Small intestine (tissue), 16 donors: ENCODE measurements at places on chromosomes 3 and 15. TPM values are rescaled to one million over a fixed set of nuclear protein-coding genes. Genes with fewer than 3 reads are reported as not detected.

DNA sequence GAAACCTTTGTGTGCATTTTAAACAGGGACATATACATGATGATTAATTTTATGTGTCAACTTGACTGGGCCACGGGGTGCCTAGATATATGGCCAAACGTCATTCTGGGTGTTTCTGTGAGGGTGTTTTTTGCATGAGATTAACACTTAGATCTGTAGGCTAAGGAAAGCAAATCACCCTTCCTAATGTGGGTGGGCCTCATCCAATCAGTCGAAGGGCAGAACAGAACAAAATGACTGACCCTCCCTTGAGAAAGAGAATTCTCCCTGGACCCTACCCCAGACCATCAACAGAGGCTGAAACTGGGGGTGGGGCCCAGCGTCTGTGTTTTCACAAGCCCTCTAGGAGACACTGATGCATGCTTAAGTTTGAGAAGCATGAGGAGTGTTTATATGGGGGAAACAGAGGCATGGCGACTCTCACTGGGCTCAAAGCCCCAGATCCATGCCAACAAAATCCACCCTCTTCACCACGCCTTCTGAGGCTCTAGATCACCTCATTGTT lies 56.2 kb downstream of the ITGA11 start:
- no peak overlapping the region for H3K4me3 ChIP-seq
- no peaks in the 10 kb centered on the region for H3K36me3 ChIP-seq
- H3K27ac ChIP-seq = no peak overlapping the region
- no peaks in the 10 kb centered on the region for H3K27me3 ChIP-seq
- DNase-seq = no peak

Gene JAGN1
- 54.9 TPM for polyA plus RNA-seq

DNA sequence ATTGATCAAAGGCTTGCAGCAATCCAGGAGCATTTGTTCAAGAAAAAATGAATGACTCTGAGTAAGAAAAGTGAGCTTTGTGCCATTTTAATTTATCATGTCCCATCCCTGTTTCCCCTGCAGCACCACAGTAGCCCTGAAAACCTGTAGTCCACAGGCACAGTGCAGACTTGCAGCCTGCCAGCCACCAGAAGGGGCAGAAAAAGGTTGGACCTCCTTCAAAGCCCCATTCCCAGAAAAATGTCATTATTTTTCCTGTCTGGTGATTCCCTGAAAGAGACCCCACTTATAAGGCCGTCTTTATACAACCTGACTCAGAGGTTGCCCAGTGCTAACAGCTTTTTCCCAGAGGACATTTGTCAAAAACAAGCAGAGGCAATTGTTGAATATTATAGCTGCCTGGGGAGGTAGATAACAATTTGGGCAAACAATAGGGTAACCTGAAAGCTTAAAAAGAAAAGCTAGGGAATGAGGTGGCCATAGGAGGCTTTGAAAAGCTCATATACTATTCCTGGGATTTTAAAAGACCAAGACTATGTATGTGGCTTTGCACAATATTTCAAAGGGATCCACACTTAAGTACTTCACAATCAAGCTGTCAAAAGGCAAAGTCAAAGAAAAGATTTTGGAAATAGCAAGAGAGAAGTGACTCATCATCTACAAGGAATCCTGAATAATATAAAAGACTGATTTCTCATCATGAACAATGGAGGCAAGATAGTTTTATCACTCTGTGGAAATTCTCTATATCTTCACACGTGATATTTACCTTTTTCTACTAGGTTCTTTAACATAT lies 136.8 kb upstream of the PLXNA1 start:
- H3K27me3 ChIP-seq = no peaks in the 10 kb centered on the region
- H3K4me1 ChIP-seq = no peaks in the 10 kb centered on the region
- H3K4me3 ChIP-seq = no peak overlapping the region
- H3K27ac ChIP-seq = no peak overlapping the region
- no peak for DNase-seq

- H3K27me3 ChIP-seq = no peaks in the 10 kb centered on the region
- H3K4me3 ChIP-seq = no peak overlapping the region
- DNase-seq = no peak
- no peaks in the 10 kb centered on the region for H3K36me3 ChIP-seq
- H3K4me1 ChIP-seq = peaks cover 3% of the 10 kb centered on the region
- H3K27ac ChIP-seq = no peak overlapping the region
Measured at GRCh38 chr3:100102757-100103156, 11.5 kb downstream of the FILIP1L start.

DNA sequence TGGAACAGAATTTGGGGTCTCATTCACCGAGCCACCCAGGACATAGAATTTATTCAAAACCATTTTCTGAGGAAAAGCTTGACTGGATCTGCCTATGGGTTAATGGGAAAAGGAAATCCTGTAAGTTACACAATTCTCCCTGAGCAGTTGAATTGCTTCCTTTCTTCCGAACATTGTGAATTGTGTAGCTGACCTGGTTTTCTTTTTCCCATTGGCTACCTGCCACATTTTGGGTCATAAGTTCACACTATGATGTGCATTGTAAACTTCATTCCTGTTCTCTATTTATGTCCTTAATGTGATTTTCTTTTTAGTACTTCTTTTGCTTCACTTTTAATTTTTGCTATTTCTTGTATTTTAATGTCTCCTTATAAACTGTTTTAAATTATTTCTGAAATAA lies 386.0 kb upstream of the LRRC3B start:
- H3K36me3 ChIP-seq = no peaks in the 10 kb centered on the region
- H3K4me3 ChIP-seq = no peak overlapping the region
- DNase-seq = no peak
- H3K27me3 ChIP-seq = no peaks in the 10 kb centered on the region
- no peak overlapping the region for H3K27ac ChIP-seq
- no peaks in the 10 kb centered on the region for H3K4me1 ChIP-seq

Gene ZIC1
- polyA plus RNA-seq = not detected

DNA sequence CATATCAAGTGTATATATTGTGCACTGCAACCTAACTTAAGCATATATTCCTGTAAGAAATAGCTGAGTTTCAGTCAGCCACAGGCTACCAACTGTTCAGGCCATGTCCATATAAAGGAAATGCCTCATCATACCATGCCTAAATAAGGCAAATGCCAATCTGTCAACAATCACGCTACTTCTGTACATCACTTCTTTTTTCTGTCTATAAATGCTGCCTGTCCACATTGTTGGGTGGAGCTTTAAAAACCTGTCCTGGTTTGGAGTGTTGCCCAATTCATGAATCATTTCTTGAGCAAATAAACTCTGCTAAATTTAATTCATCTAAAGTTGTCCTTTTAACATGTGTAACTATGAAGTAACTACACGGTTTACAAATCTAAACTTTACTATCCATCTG lies 1091.9 kb downstream of the NSUN3 start:
- no peak for DNase-seq
- no peaks in the 10 kb centered on the region for H3K4me1 ChIP-seq
- no peaks in the 10 kb centered on the region for H3K36me3 ChIP-seq
- no peak overlapping the region for H3K4me3 ChIP-seq
- H3K27ac ChIP-seq = no peak overlapping the region

DNA sequence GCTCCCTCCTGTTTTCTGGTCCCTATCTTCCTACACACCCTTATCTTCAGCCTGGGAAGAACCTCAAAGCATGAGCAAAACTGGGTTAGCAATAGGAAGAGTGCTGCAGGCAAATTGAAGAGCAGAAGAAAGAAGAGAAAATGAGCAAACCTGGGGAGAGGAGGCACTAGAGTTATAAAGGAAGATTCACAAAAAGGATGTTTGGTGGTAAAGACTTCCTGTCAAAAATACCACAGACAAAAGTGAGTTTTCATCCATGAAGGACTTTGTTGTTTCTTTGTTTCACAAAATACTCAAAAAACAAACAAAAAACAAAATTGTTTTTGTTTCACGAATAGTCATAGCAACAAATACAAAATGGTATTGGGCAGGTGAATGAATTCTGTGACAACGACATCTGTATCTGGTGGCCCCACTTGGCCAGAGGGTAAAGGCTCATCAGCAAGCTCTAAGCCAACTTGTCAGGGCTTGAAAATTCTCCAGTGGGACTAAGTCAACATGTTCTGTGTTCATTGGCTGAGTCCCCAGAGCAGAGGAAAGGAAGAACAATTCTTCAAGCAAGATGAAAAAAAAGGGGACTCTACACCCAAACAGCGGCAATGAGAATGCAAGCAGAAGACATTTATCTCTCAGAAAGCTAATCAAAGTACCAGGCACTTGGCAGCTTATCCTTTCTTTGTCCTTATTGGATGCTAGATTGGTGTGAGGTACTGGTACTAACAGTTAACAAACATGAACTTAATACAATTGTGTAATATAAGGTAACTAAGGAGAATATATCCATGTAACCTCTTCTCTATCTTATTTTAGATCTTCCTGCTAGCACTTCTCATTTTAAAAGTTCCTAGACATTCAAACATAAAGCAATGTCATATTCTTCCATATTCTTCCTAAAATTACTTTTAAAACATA lies 9.7 kb downstream of the ATP8B4 start:
- H3K36me3 ChIP-seq = no peaks in the 10 kb centered on the region
- no peaks in the 10 kb centered on the region for H3K27me3 ChIP-seq
- H3K4me1 ChIP-seq = no peaks in the 10 kb centered on the region
- no peak for DNase-seq
- no peak overlapping the region for H3K27ac ChIP-seq

Gene TEX55
- polyA plus RNA-seq = not detected

DNA sequence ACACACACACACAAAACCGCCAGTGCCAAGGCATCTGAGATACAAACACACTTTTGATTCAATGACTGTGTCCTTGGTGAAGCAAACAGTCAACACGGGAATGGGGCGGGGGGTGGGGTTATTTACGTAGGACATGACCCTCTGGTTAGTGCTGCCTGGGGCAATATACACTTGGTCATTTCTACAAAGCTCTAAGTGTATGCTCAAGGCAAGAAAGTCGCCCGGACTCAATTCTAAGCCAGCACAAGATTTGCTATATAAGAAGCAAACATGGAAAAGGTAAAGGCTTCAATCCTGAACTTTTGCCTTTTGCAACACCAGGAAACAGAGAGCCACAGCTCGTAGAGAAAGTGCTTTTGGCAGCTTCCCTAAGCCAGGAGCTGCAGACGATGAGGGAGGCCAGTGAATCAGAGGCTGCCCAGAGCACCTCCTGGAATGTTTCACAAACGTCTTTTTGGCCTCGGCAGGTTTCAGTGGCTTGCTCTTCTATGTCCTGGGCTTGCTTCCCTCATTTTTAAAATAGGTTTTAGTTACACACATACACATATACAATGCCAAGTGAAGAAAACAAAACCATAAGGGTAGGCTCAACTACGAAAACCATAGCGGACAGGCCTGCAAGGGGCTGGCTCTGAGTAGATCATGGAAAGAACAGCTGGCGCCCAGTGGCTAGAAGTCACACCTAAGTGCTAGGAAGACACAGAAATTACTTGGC lies 73.6 kb downstream of the TM4SF4 start:
- no peak overlapping the region for H3K27ac ChIP-seq
- no peak for DNase-seq
- peaks cover 4% of the 10 kb centered on the region for H3K4me1 ChIP-seq
- no peak overlapping the region for H3K4me3 ChIP-seq
- no peaks in the 10 kb centered on the region for H3K27me3 ChIP-seq

DNA sequence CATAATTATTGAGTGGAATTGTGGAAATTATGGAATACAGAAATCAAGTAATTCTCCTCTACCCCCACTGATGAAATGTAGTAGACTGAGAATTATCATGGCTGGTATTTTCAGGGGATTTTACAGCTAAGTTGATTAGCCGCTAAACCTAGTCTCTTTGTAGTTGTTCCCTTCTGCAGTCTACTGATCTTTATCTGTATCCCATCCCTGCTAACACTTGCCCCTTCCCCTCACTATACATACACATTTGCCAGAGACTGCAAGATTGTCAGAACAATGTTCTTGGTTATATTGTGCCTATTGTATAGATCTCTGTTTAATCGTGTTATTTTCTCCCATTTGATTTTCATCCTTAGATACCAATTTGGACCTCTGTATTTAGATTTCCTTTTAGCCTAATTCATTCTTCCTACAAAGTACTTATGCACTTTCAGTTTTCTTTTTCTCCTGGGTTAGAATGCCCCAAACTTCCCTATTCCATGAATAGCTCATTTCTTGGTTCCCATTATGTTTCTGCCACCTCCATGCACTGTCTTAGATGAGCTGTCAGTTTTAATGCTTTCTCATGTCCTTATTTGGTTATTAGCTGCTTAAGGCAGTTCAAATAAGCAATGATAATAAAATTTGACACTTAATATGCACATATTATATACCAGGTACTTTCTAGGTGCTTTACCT lies 86.9 kb downstream of the CDIN1 start:
- H3K4me1 ChIP-seq = no peaks in the 10 kb centered on the region

Gene GP5
- 0.27 TPM for polyA plus RNA-seq

GRCh38 chr3:165642761-165643420 lies 194.3 kb downstream of the BCHE start:
- no peak overlapping the region for H3K4me3 ChIP-seq
- H3K27me3 ChIP-seq = no peaks in the 10 kb centered on the region
- no peaks in the 10 kb centered on the region for H3K36me3 ChIP-seq
- peak; percentile 66 for DNase-seq

DNA sequence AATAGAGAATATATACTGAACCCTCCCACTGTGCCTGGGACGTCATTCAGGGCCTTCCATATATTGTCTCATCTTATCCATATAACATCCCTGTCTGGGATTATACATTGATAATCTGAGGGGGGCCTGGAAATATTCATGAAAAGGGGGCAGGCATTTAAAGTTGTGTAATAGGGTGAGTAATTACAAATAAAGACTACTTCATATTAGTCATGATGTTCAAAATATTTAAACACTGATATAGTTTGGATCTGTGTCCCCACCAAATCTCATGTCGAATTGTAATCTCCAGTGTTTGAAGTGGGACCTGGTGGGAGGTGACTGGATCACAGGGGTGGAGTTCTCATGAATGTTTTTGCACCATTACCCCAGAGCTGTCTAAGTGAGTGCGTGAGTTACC lies 97.8 kb downstream of the AQP9 start:
- no peak overlapping the region for H3K4me3 ChIP-seq
- no peaks in the 10 kb centered on the region for H3K4me1 ChIP-seq
- no peak overlapping the region for H3K27ac ChIP-seq
- H3K36me3 ChIP-seq = no peaks in the 10 kb centered on the region
- DNase-seq = no peak

Gene BFSP2
- not detected for polyA plus RNA-seq
